ENCODE measurements at places on chromosomes 13 and 19.

- DNase-seq, result no peak
Measured at GRCh38 chr13:85841427-85841826, 42.2 kb upstream of the SLITRK6 start.

- no peak for DNase-seq
Measured at GRCh38 chr13:73364736-73365135, 305.9 kb downstream of the KLF5 start.

DNA sequence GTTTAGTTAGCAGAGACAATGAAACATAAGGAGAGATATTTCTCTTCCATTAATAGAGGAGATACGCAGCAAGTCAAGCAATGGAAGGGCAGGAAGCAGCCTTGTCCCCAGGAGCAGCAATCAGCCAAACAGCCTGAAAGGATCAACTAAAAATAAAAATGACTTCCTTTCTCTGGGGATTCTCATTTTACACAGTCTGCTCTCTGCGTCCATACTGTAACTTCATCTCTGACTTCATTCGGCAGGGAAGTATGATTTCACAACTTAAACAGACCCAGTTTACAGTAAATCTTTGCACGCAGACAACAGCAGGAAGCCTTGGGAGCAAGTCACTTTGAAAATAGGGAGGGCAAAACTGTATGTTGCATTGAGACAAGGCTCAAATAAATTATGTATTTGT lies 826.7 kb downstream of the DIAPH3 start:
- no peak for DNase-seq

DNA sequence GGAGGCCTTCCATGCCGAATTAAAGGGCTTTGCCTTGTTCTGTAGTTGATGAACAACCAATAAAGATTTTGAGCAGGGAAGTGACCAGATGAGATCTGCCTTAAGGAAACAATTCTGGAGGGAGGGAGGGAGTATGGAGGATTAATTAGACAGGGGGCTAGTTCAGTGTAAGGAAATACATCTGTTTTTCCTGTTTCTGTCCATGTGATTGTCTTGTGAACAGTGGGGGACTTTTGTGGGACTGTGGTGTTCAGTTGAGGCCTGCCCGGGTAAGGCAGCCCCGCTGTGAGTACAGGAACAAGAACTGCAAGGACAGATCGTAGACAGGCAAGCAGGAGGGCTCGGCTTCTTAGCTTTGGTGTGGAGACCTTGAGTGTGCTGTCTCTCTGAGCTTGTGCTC lies 59.0 kb downstream of the DGKH start:
- DNase-seq, result no peak

DNA sequence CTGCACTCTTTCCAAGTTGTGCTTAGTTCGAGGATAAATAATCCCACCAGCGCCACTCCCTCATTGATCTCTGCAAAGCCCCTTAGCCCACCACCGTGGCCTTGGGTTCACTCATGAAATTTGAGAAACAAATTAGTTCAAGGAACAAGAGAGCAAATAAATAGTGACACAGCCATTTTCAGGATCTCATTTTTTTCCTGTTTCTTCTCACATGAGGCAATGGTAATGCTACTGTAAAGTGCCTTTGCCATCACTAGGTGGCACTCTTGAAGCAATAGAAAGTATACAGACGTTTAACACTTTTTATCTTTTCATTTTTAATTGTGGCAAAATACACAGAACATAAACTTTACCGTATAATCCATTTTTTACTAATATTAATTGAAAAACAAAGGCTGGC lies 76.8 kb upstream of the ZNF835 start:
- no peak for DNase-seq

GRCh38 chr19:45296355-45296754 lies 26.3 kb downstream of the CKM start:
- no peak for DNase-seq

GRCh38 chr19:41934849-41935374 lies 6.7 kb upstream of the ERFL start:
- DNase-seq, result no peak

GRCh38 chr19:4375164-4376027 lies 25.0 kb downstream of the SH3GL1 start:
- DNase-seq, result peak; percentile 86

Measured in CMK (cell line).